ENCODE measurements at places on chromosomes 2 and 18.
A peak's percentile ranks its signal among the peaks of the same experiment; 100 is the strongest.

GRCh38 chr18:71832946-71833617 lies 711.1 kb downstream of the CBLN2 start:
- DNase-seq, result no peak

- no peak for DNase-seq
Measured at GRCh38 chr2:37681587-37681986, 10.1 kb upstream of the CDC42EP3 start.

GRCh38 chr2:72864500-72864899 lies 22.7 kb upstream of the SPR start:
- peak; percentile 25 for DNase-seq

- no peak for DNase-seq
Measured at GRCh38 chr2:160352500-160352899, 141.1 kb downstream of the RBMS1 start.
